ENCODE measurements at places on chromosomes 16 and 17. TPM values are rescaled to one million over a fixed set of nuclear protein-coding genes. Genes with fewer than 3 reads are reported as not detected.

GRCh38 chr17:62802561-62803205 lies 5.4 kb downstream of the MARCHF10 start:
- DNase-seq: no peak
- no peak overlapping the region for H3K4me3 ChIP-seq
- peaks cover 5% of the 10 kb centered on the region for H3K36me3 ChIP-seq
- H3K4me1 ChIP-seq: peaks cover 52% of the 10 kb centered on the region

The TBC1D3C gene
- total RNA-seq: 0.41 TPM

DNA sequence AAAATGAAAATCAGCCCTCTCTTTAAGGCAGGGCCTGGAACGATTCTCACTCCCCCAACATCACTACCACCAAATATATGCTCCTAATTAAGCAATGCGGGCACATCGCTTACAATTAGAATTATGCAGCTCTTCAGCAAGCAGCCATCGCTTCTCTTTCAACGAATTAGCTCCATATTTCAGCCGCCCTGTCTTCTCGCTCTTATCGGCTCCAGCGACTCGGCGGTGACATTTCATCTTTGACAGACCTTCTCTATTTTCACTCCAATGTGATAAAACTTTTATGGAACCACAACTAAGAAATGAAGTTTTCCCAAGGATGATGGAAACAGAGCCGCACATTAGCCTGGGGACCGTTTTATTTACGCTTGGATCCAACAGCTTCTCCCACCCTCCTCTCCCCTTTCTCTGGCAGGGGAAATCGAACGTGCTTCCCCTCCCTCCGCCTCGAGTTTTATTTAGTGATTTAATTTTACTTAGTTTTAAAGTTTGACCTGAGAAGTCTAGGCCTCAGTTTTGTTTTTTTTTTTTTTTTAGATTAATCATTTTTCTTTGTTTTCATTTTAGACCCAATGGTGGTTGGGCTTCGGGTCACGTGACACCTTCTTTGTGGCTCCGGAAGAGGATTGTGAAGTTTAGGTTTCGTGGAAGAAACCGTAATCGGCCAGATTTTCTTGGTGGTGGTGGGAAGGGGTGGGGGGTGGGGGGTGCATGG lies 3.1 kb upstream of the HOXB2 start:
- peaks cover 62% of the 10 kb centered on the region for H3K27me3 ChIP-seq
- H3K4me3 ChIP-seq: no peak overlapping the region
- H3K36me3 ChIP-seq: no peaks in the 10 kb centered on the region
- DNase-seq: no peak

DNA sequence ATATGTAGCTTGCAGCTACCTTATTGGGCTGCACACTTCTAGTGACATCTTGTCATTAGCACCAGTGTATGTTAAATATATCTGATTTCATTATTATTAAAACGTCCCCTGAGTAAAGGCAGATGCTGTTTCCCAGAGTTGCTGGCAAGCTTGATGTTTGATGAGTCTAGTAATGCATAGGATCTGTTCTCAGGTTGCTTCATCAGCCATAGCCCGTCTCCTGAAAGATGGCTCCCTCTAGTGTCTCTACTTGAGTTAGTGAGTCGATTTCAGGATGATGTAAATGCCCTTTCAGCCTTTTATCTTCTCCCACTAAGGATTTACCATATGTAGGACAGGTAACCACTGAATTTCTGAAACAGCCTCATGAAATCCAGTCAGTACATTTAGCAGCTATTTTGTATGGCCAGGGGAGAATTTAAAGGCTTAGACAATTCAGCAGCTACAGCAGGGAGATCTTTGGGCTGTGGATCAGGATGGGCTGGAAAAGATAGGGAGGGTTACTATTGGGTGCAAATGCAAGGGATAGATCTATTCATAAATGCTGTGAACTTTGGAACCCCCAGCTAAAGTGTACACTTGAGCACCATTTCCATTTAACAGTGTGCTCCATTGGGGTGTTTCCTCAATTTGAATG lies 376.3 kb downstream of the CNTNAP4 start:
- no peaks in the 10 kb centered on the region for H3K27me3 ChIP-seq
- no peaks in the 10 kb centered on the region for H3K36me3 ChIP-seq
- H3K4me1 ChIP-seq: no peaks in the 10 kb centered on the region
- no peak overlapping the region for H3K27ac ChIP-seq
- DNase-seq: peak; percentile 5

The GCGR gene
- not detected for total RNA-seq

GRCh38 chr16:59404509-59404908 lies 670.4 kb upstream of the GOT2 start:
- DNase-seq: no peak
- peaks cover 9% of the 10 kb centered on the region for H3K4me1 ChIP-seq
- no peak overlapping the region for H3K27ac ChIP-seq
- no peaks in the 10 kb centered on the region for H3K27me3 ChIP-seq
- H3K36me3 ChIP-seq: no peaks in the 10 kb centered on the region
- no peak overlapping the region for H3K4me3 ChIP-seq

The CACNG1 gene
- not detected for total RNA-seq

GRCh38 chr17:57121308-57122042 lies 36.4 kb downstream of the AKAP1 start:
- H3K27ac ChIP-seq: no peak overlapping the region
- H3K4me1 ChIP-seq: no peaks in the 10 kb centered on the region
- peaks cover 11% of the 10 kb centered on the region for H3K36me3 ChIP-seq
- no peak overlapping the region for H3K4me3 ChIP-seq
- peak; percentile 47 for DNase-seq

DNA sequence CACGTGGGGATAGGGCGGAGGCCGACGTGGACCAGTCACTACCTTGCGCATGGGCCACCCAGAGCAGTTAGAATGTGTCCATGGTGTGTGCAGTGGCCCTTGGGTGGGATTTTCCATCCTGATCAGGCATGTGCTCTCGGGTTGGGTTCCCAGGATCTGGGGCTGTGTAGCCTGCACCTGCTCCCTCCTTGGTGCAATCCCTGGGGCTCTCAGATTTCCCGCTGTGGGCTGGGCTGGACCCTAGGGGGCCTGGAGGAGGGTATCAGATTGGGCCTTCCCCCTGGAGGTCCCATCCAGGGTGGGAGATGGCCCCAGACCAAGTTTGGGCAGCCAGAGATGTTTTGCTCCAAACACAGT lies 1.3 kb downstream of the SMTNL2 start:
- H3K27me3 ChIP-seq: peaks cover 57% of the 10 kb centered on the region
- H3K27ac ChIP-seq: no peak overlapping the region
- no peak overlapping the region for H3K4me3 ChIP-seq
- H3K4me1 ChIP-seq: no peaks in the 10 kb centered on the region
- no peak for DNase-seq

GRCh38 chr17:30074730-30075129 lies 41.9 kb upstream of the NSRP1 start:
- no peaks in the 10 kb centered on the region for H3K36me3 ChIP-seq
- no peak for DNase-seq
- no peak overlapping the region for H3K4me3 ChIP-seq

The SHISA6 gene
- total RNA-seq: not detected

- peaks cover 7% of the 10 kb centered on the region for H3K27me3 ChIP-seq
- no peaks in the 10 kb centered on the region for H3K36me3 ChIP-seq
- peak; percentile 57 for DNase-seq
- no peak overlapping the region for H3K27ac ChIP-seq
- peaks cover 58% of the 10 kb centered on the region for H3K4me1 ChIP-seq
- H3K4me3 ChIP-seq: peak overlapping the region; percentile 88
Observed at GRCh38 chr17:8125154-8125946, 1.4 kb upstream of the HES7 start.

DNA sequence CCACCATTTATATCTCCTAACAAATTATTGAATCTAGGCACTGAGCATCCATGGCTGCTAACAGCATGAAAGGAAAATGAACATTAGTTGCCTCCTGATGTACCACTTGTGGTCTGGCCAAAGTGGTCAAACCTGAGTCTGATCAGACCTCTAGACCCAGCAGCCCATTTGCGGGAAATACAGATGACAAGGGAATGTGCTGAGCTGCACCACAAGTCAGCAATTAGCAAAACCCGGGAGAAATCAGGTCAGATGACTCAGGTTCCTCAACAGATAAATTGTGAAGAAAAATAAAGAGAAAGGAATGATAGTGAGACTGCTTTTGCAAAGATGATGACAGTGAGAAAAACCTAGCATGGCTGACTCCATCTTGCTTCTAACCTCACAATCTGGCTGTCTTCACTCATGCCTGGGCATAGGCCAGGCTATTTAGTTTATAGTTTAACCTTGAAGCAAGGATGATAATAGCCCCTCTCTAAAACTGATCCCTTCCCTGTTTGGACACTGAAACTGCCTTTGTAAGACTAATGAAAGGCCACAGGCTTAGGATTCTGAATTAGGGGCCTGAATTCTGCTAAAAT lies 142.7 kb upstream of the ASIC2 start:
- no peak for DNase-seq
- no peak overlapping the region for H3K4me3 ChIP-seq
- H3K36me3 ChIP-seq: no peaks in the 10 kb centered on the region
- peaks cover 4% of the 10 kb centered on the region for H3K27me3 ChIP-seq
- H3K4me1 ChIP-seq: no peaks in the 10 kb centered on the region
- H3K27ac ChIP-seq: no peak overlapping the region

The CACNG3 gene
- not detected for total RNA-seq

DNA sequence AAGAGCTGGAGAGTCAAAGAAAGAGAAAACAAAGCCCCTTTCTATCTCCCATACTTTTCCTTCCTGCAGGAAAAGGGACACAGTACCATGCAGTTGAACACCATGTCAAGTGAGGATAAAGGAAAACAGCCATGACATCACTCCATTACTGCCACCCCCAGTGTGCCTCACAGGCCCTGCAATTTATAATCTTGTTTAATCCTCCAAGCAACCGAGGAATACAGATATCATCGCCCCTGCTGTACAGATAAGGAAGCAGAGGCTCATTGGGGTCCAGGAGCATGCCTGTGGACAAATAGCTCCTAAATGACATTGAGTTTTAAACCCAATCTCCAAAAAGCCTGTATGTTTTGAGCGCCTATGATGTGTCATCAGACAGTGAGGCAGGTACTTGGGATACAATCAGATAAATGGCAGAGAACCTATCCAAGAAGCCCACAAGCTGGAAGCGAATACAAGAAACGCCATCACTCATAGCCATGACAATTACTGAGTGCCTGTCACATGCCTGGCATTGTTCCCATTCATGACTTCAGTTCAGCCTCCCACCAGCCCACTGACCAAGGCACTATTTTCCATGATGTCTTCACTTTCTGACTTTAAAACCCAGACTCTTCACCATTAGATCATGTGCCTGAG lies 45.5 kb downstream of the CPPED1 start:
- no peak for DNase-seq
- peaks cover 19% of the 10 kb centered on the region for H3K36me3 ChIP-seq
- peaks cover 3% of the 10 kb centered on the region for H3K27me3 ChIP-seq
- H3K4me1 ChIP-seq: peaks cover 26% of the 10 kb centered on the region

- no peak overlapping the region for H3K27ac ChIP-seq
- H3K27me3 ChIP-seq: peaks cover 17% of the 10 kb centered on the region
- H3K4me3 ChIP-seq: no peak overlapping the region
- H3K36me3 ChIP-seq: no peaks in the 10 kb centered on the region
Observed at GRCh38 chr16:47847220-47847970, 308.4 kb downstream of the ABCC12 start.
